ENCODE measurements at places on chromosomes 1 and 21.

- no peak for DNase-seq
Measured at GRCh38 chr1:189697113-189697512, 780.6 kb downstream of the BRINP3 start.

GRCh38 chr1:7227654-7228053, 442.4 kb downstream of the CAMTA1 start:
- DNase-seq, result no peak

DNA sequence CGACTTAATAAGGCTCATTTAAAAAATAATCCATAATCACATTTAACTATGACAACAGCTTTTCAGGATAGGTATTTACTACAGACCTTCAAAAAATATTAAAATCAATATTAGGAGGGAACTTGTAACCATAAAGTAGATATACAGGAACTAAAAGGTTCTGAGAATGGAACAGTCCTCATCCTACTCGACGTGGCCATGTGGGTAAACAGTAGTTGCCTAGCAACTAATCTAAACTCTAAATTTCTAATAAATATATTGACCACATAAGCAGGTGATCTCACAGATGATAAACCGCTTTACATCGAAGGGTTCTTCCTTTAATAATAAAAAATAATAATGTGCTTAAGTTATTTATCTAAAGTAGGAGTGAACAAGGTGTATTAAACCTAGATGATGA, 7.9 kb downstream of the AKT3 start:
- no peak for DNase-seq

- DNase-seq, result no peak
Measured at GRCh38 chr1:175881246-175881976, 138.0 kb upstream of the TNR start.

GRCh38 chr1:217012659-217013058, 289.4 kb upstream of the ESRRG start:
- no peak for DNase-seq

GRCh38 chr1:76463278-76463677, 388.7 kb downstream of the ST6GALNAC3 start:
- no peak for DNase-seq

All from T-helper 22 cell (primary cell).